CD4-positive, alpha-beta T cell (primary cell): ENCODE measurements at places on chromosomes 4 and X. TPM values are rescaled to one million over a fixed set of nuclear protein-coding genes. Genes with fewer than 3 reads are reported as not detected.

The ADH6 gene
- total RNA-seq = not detected

The KLF8 gene
- total RNA-seq = 5.6 TPM

The MTNR1A gene
- total RNA-seq = not detected

The VSIG1 gene
- total RNA-seq = 14.9 TPM

The FGF13 gene
- total RNA-seq = not detected

The BANK1 gene
- 0.20 TPM for total RNA-seq

The GATA1 gene
- not detected for total RNA-seq

The CXCL6 gene
- total RNA-seq = not detected

DNA sequence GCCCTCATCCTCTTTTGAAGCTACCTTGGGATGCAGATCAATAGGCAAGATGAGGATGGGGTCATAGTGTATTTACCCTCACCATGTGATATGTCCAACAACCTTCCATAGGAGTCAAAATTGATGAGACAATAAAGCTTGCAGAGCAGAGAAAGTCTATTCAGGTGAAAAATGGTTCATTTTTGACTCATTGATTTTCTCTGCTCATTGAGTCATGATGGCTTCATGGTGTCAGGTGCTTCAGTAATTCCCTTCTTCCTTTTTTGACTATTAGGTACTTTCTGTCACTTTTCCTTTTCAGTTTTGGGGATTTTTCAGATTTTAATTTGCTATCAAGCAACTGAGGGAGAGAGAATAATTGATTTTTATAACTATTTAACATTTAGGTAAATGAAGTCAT is 55.9 kb upstream of the IL2 start:
- no peak overlapping the region for H3K4me3 ChIP-seq
- no peaks in the 10 kb centered on the region for H3K4me1 ChIP-seq
- DNase-seq = no peak
- H3K36me3 ChIP-seq = no peaks in the 10 kb centered on the region
- no peaks in the 10 kb centered on the region for H3K27me3 ChIP-seq
- no peak overlapping the region for H3K27ac ChIP-seq

GRCh38 chr4:165204462-165204830 is 2.9 kb upstream of the KLHL2 start:
- no peak overlapping the region for H3K27ac ChIP-seq
- no peak overlapping the region for H3K4me3 ChIP-seq
- DNase-seq = no peak

- no peaks in the 10 kb centered on the region for H3K36me3 ChIP-seq
- H3K4me1 ChIP-seq = no peaks in the 10 kb centered on the region
- no peak for DNase-seq
- no peaks in the 10 kb centered on the region for H3K27me3 ChIP-seq
- no peak overlapping the region for H3K27ac ChIP-seq
These were observed 88.4 kb downstream of the PDE5A start for GRCh38 chr4:119540249-119540648.

DNA sequence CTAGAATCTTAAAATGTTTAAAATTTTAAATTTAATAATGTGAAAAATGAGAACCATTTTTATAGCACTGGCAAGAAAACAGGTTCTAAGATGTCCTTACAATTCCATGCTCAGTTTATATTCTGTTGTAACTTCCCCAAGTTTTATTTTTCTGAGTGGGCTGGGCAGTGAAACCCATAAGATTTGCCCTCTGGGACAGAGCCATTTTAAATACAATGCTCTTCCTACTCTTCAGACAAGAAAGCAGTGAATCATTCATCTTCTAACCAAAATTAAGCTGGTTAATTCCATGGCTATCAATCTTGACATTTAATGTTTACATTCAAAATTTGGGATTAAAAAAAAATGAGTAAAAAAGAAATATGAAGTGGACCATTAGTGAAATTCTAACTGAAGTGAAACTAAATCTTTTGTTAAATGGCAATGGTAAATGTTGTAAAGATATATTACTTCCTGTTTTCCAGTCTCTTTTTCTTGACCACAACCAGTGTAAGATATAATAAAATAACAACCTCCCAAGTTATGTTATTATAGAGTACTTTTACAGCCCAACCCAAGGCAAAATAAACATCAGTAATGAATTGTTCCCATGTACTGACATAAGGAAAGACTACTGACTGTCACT is 37.2 kb upstream of the PTPN13 start:
- no peak for DNase-seq
- no peak overlapping the region for H3K4me3 ChIP-seq
- peaks cover 6% of the 10 kb centered on the region for H3K4me1 ChIP-seq
- no peaks in the 10 kb centered on the region for H3K27me3 ChIP-seq
- H3K27ac ChIP-seq = no peak overlapping the region

DNA sequence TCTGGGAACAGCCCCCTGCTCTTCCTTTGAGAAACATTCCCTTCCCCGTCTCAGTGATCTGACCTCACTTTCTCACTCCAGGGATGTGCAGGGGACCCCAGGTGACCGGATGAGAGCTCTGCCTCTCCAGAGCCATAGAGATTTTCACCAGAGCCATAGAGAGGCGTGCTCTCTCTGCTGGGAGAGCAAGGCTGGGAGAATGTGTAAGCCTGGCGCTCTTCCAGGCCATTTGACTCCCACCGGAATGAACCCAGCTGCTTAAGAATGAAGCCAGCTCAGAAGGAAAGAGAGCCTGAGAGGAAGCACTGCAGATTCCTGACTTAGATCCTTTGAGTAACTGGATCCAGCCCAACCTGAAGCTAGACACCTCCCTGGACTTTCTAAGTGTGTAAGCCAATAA is 106.4 kb downstream of the DHX15 start:
- peaks cover 24% of the 10 kb centered on the region for H3K27me3 ChIP-seq
- peaks cover 6% of the 10 kb centered on the region for H3K4me1 ChIP-seq
- no peak overlapping the region for H3K27ac ChIP-seq

- no peaks in the 10 kb centered on the region for H3K27me3 ChIP-seq
- H3K27ac ChIP-seq = no peak overlapping the region
- no peak overlapping the region for H3K4me3 ChIP-seq
- peaks cover 13% of the 10 kb centered on the region for H3K4me1 ChIP-seq
- H3K36me3 ChIP-seq = peaks cover 4% of the 10 kb centered on the region
These were observed 4.8 kb downstream of the THOC2 start for GRCh38 chrX:123728016-123728415.

DNA sequence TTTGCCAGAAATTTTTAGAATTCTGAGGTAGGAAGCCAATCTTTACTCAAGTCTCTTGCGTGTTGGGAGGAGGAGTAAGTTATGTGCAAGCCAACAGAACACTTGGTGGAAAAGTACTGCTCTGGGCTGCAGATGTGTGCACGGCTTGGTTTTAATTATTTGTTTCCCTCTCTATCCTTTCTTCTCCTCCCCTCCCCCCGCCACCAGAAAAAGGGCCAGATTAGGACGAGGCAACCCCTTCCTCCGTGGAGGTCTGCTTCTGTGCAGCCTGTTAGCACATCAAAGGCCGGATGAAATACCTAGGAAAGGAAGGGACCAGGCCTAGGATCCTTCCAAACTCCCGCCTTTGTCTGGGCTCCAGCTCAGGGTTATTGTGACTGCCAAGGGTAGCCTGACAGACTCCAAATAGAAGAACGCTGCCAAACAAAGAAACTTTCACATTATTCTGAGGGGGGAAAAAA is 1.0 kb upstream of the PGRMC1 start:
- no peak overlapping the region for H3K4me3 ChIP-seq
- no peak overlapping the region for H3K27ac ChIP-seq

DNA sequence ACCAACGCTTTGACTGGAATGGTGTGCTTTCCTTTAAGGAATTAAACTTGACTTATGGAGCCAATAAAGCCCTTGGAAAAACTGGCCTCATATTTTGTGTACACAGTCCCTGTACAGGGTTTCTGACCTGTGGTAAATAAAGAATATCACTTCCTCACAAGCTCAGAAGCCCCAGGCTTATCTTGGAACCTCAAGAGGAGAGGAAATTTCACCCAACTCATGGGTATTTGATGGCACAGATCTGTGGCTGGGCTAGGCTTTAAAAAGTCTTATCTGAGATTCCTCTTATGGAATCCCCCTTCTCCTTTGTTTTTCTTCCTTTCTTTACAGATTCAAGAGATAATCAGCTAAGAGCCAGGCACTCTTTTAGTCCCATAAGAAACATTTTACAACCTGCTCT is 89.3 kb upstream of the USP38 start:
- H3K27me3 ChIP-seq = no peaks in the 10 kb centered on the region
- H3K4me1 ChIP-seq = no peaks in the 10 kb centered on the region
- DNase-seq = no peak
- H3K36me3 ChIP-seq = no peaks in the 10 kb centered on the region

DNA sequence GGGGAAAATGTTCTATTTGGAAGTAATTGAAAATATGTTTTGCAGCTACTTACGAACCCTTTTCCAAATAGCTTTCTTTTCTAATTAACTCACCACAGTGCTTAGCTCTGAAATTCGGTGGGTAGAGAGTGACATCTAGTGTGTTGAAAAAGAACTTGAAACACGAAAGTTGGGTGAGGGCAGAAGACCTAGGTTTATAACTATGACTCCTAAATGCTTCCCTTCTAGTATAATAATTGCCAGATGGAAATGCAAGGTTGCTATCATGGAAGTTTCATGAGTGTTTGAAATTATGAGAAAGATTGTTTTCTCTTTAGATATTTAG is 77.3 kb upstream of the NOCT start:
- no peak overlapping the region for H3K27ac ChIP-seq
- H3K36me3 ChIP-seq = no peaks in the 10 kb centered on the region
- no peaks in the 10 kb centered on the region for H3K27me3 ChIP-seq
- no peaks in the 10 kb centered on the region for H3K4me1 ChIP-seq
- no peak for DNase-seq

DNA sequence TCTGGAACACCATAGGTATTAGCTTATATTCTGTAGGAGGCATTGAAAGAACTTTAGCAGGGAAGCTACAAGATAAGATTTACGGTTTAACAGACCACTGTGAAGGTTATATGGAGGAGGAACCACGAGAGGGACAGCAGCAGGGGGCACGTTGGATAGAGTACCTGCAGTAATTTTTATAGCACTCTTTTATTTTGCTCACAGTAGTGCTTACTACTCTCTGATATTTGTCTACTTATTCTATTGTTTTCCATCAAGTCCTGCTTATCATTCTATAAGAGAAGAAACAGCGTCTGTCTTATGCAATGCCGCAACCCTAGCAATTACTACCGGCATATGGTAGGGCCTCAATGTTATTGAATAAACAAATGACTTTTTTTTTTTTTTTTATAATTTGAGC is 122.5 kb downstream of the PCDH7 start:
- no peak overlapping the region for H3K27ac ChIP-seq
- H3K4me3 ChIP-seq = no peak overlapping the region
- no peaks in the 10 kb centered on the region for H3K36me3 ChIP-seq
- DNase-seq = no peak
- H3K4me1 ChIP-seq = no peaks in the 10 kb centered on the region

- H3K36me3 ChIP-seq = no peaks in the 10 kb centered on the region
- no peak overlapping the region for H3K4me3 ChIP-seq
- no peak for DNase-seq
- H3K27me3 ChIP-seq = no peaks in the 10 kb centered on the region
These were observed 222.9 kb downstream of the PCDH18 start for GRCh38 chr4:137309424-137309823.

- no peaks in the 10 kb centered on the region for H3K4me1 ChIP-seq
- DNase-seq = no peak
- no peak overlapping the region for H3K27ac ChIP-seq
- H3K4me3 ChIP-seq = no peak overlapping the region
These were observed 17.9 kb downstream of the NAT8L start for GRCh38 chr4:2076908-2077536.

GRCh38 chr4:153725831-153726154 is 34.0 kb downstream of the RNF175 start:
- no peak overlapping the region for H3K4me3 ChIP-seq
- H3K27me3 ChIP-seq = no peaks in the 10 kb centered on the region
- no peaks in the 10 kb centered on the region for H3K36me3 ChIP-seq
- DNase-seq = no peak
- no peak overlapping the region for H3K27ac ChIP-seq

DNA sequence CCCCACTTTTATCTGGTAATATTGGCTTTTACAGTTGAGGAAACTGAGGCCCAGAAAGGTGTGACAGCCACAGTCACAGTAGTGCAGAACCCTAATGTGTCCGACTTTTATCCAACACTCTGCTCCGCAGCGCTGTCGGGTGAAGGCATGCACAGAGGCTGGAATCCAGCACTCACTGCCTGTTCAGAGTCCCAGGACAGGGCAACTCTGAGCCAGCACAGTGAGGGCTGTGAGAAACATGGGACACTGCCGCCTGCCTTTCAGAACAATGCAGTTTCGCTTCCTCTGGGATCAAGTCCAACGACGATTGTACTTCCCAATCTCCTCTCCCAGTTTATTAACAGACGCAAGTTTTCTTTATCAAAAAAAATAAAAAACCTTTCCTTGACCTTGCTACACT is 41.9 kb upstream of the PDGFRA start:
- H3K27me3 ChIP-seq = no peaks in the 10 kb centered on the region
- H3K36me3 ChIP-seq = no peaks in the 10 kb centered on the region
- H3K27ac ChIP-seq = no peak overlapping the region
- no peak overlapping the region for H3K4me3 ChIP-seq

- no peaks in the 10 kb centered on the region for H3K27me3 ChIP-seq
- H3K36me3 ChIP-seq = no peaks in the 10 kb centered on the region
- peaks cover 13% of the 10 kb centered on the region for H3K4me1 ChIP-seq
- H3K4me3 ChIP-seq = no peak overlapping the region
These were observed 3.9 kb upstream of the UFSP2 start for GRCh38 chr4:185429660-185430059.

- no peak overlapping the region for H3K27ac ChIP-seq
- no peak overlapping the region for H3K4me3 ChIP-seq
- no peaks in the 10 kb centered on the region for H3K36me3 ChIP-seq
- no peaks in the 10 kb centered on the region for H3K4me1 ChIP-seq
- no peaks in the 10 kb centered on the region for H3K27me3 ChIP-seq
These were observed 352.7 kb upstream of the IGFBP7 start for GRCh38 chr4:57462843-57463242.

GRCh38 chr4:145132511-145133098 is 34.5 kb downstream of the ABCE1 start:
- no peak overlapping the region for H3K27ac ChIP-seq
- H3K4me3 ChIP-seq = no peak overlapping the region
- H3K4me1 ChIP-seq = no peaks in the 10 kb centered on the region
- DNase-seq = no peak
- H3K27me3 ChIP-seq = no peaks in the 10 kb centered on the region
- peaks cover 20% of the 10 kb centered on the region for H3K36me3 ChIP-seq

DNA sequence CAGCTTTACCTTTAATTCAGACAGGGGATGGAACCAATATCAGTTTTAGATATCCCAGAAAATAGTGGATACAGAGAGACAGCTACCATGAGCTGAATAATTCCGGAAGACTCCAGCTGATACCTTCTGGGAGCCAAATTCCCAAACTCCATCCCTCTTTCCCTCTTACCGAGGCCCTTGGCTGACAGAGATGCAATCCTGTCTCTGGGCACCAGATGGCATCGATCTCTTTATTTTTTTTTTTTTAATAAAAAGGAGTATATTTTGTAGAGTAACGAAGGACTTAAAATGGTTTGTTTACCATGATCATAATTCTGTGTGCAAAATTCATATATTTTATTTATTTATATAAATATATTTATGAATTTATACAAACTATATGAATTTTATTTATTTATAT is 31.0 kb downstream of the RAB40A start:
- H3K36me3 ChIP-seq = no peaks in the 10 kb centered on the region
- no peaks in the 10 kb centered on the region for H3K4me1 ChIP-seq
- no peak overlapping the region for H3K27ac ChIP-seq
- H3K4me3 ChIP-seq = no peak overlapping the region
- H3K27me3 ChIP-seq = no peaks in the 10 kb centered on the region
